CD8-positive, alpha-beta memory T cell (primary cell): ENCODE measurements at places on chromosomes 11 and 22. TPM values are rescaled to one million over a fixed set of nuclear protein-coding genes. Genes with fewer than 3 reads are reported as not detected.

Gene PHETA2
- 3.1 TPM for total RNA-seq

Gene C11orf52
- total RNA-seq, result not detected

Gene PRODH
- total RNA-seq, result 0.24 TPM

GRCh38 chr11:62008193-62008592 lies 40.8 kb upstream of the FTH1 start:
- DNase-seq, result no peak

DNA sequence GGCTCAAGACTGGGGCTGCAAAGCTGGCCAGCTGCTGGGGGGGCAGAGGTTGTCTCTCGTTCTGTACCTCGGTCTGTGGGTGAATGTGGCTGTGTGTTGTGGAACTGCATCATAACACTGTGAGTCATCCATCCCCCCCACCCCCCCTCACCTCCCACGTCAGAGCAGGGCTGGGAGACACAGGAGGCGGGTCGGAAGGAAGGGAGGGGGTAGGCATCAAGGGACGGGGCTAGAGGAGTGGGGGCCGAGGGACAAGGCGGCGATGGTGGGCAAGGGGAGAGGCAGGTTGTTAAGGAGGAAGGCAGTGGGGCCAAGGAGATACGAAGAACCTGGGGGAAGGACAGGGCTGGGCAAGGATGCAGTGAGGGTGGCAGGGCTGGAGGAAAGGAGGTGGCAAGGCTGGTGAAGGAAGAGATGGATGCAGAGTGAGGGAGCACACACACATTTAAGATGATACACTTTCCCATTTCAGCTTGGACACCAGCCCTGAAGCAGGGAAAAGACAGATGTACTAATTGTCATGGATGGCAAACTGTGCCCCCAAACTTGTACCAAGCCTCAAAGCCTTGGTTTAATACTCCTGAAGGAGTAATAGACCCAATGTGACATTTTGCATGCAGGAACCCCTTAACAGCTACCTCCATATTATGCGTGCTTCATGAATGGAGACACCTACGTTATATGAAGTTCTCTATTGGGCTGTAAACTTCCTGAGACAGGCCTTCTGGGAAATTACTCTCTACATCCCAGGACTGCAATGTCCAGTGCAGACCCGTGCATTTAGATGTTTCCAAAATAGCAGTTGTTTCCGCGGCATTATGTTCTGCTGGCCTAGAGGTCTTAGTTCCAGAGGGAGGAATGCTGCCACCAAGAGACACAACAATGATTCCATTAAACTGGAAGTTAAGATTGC lies at the start of gene YPEL4:
Gene YPEL4, minus strand, starts transcription at position 87 of the 913 bp plus-strand sequence. CDS start 2,805 bp downstream, outside the sequence.
- DNase-seq, result peak; percentile 77

DNA sequence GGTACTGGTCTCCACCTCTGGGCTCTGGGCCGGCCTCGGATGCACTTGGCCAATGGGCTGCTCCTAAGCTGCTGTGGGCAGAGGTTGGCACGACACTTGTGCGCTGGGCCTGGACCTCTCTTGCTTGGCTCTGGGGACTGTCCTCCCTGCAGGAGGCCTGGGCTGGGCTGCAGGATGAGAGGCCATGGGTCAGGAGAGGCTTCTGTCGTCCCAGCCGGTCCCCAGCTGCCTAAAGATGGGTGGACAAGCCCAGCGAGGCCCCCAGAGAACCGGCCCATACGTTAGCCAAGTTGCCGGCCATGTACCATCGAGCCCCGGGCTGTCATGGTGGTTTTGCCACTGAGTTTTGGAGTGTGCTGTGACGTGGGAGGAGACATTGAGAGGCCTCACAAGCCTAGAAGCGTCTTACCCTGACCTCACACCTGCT lies 1.6 kb upstream of the CCDC188 start:
- DNase-seq, result no peak

GRCh38 chr22:31333641-31334040 lies 12.5 kb downstream of the PATZ1 start:
- no peak for DNase-seq

DNA sequence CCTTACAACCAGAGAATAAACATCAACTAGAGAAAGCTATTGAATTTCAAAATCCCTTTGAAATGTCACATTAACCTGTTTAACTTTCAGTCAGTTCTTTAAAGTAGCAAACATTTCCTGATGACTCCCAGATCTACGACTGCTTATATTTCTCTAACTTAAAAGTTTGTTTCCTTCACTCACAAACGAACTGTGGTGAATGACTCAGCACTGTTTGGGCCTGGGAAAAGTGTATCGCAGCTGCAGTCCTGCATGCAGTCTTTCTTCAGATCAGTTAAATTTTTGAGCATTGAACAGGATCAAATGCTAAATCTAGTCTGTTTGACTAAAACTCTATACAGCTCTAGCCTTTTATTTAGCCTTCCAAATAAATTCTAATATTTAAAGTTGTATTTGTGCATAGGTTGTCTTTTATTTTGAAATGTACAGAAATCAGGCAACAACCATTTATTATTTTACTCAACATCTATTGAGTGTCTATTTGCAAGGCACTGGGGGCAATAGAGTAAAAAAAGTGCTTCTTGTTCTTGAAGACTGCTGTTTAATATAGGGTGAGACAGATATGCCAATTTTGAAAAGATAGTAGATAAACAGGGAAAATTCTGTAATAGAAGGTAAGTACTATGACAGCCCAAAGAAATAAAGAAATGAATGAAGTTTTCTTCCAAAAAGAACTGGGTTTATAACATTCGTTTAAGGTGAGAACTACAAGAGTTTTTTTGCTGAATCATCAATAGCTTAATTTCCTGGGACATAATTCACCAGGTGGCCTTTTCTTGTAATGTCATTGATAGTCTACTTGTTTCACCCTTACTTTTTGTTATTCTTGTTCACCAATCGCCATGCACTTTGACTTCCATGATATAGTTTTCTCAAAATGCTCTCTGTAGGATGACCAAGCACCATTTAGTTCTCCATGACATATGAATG lies 235.4 kb downstream of the METTL15 start:
- no peak for DNase-seq

DNA sequence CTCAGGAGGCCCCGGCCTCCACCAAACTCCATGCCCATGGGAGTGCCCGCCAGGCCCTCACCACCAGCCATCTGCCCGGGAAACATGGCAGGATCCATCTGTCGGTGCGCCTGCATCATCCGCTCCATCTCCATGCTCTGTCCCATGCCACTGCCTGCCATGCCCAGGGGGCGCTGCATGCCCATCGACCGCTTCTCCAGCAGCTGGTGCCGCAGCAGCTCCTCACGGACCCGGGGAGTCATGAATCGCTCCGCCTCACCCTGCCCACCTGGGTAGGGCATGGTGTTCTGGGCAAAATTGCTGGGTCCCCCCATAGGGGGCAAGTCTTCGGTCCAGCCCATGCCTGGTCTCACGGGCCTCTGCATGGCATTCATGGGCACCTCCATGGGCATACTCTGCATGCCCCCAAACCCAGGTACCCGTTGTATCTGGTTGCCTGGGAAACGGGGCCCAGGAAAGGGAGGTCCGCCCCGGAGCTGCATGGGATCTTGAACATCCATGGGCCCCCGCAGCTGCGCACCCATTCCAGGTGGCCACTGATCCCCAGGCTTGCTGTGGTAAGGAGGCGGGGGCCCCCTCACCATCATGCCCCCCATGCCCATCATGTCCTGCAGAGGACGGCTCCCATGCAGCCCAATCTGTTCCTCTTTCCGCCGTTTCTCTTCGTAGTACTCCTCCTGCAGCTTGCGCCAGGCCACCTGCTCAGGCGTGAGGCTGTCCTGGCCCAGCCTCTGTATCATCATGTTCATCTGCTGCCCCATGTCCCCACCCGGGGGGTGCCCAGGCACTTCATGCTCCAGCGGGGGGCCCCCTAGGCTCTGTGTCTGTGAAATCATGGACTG lies 18.0 kb downstream of the CXCR5 start:
- DNase-seq, result no peak

- DNase-seq, result no peak
These were observed 30.9 kb downstream of the USP35 start for GRCh38 chr11:78219493-78220217.
